ENCODE measurements at places on chromosomes 7 and 10. TPM values are rescaled to one million over a fixed set of nuclear protein-coding genes. Genes with fewer than 3 reads are reported as not detected.

The EN2 gene
- total RNA-seq = 0.27 TPM

The SCART1 gene
- total RNA-seq = 10.6 TPM

The SBDS gene
- total RNA-seq = 191 TPM

DNA sequence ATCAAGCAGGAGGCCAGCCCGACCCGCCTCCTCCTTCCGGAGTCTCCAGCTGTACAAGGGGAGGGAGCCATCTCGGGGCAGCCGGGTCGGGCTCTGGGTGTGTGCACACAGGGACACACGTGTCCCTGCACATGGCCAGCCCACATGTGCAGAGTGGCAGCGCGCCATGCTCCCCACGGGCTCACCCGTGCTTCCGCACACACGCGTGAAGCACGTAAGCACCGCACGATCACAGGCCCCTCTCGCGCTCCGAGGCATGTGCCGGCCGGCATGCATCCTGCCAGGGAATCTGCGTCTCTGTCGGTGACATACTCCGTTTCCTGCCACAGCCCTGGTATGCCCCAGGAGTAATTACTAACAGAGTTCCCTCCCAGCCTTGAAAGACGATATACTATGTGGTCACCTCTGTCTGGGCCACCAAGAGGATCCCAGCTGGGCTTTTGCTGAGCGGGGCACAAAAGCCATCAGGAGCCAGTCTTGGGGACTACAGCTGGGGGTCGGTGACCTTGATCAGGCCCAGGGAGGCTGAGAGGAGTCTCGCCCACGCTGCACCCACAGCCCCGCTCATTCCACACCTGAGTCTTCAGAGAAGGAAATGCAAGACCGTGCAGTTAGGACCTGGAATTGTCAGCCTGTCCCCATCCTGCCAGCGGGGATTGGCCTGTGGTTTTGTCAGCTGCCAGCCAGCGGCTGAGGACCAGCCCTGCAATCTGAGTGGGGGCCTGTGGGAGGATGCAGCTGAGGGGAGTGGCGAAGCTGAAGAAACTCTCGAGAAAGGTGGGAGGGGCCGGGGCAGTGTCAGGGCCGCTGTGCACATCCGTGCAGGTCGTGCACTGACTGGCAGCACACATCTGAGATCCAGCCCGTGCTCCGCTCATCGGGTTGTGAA lies 11.0 kb upstream of the LFNG start:
- no peak for DNase-seq

DNA sequence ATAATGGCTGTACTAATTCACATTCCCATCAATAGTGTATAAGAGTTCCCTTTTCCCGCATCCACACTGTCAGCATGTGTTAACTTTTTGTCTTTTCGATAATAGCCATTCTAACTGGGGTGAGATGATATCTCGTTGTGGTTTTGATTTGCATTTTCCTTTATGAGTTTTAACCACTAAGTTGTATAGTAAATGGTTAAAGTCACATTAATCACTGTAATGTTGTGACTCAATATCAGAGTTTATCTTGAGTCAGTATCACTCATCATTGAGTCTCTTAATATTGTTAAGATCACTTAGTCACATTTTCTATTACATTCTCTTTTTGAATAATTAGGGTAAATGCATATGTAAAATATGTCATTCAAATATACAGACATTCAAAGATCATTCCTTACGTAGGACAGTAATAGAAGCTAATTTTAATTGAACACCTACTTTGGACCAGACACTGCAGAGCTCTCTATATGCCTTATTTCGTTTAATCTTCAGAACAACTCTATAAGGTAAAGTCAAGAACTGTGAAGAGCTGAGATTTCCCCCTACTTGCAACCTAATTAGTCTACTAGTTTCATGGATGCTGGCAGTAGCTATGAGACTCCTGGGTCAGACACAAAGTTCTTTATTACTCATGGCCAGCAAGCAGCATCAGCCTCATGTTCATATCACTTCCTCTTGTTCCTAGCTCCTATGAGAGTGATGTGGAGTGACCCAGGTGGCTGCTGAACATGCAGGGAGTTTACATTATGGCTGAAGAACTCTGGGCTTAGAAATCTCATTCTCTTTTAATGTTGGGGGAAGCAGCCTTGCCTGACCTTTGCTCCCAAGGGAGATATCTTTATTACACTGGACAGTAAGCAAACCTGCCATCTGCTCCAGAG lies 30.5 kb downstream of the CREB5 start:
- DNase-seq = no peak

DNA sequence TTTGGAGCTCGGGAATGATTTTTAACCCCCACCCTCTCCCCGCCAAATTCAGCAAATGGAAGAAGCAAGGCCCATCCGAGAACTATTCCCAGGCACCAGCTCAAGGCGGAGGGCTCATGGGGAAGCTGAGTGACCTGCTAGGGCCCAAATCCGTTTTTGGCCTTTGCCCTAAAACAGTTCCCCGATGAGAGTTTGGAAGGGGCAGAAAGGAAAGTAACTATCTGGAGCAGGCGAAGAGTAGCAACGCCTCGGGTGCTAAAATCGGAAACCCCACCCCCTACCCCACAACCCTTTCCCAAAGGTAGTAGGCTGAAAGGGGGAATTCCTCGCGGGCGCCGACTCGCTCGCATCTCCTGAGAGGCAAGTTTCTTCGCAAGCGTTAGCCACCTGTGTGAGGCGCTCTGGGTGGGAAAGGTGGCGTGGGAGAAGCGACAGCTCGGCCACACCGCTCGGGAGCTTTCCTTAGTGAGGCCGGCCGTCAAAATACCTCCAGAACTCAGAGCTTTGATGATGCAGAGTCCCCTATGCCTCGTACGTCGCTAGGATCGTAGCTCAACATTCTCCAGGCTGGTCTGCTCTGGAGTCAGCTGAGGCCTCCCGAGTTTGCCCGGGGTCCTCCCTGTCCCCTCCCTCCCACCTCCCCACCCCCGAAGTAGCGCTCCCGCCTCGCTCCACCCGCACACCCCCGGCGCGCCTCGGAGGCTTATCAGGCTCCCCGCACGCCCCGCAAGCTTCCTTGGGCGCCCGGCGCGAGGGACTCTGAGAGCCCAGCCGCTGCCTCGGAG lies 642 bp upstream of the PRKG1 start:
- no peak for DNase-seq

DNA sequence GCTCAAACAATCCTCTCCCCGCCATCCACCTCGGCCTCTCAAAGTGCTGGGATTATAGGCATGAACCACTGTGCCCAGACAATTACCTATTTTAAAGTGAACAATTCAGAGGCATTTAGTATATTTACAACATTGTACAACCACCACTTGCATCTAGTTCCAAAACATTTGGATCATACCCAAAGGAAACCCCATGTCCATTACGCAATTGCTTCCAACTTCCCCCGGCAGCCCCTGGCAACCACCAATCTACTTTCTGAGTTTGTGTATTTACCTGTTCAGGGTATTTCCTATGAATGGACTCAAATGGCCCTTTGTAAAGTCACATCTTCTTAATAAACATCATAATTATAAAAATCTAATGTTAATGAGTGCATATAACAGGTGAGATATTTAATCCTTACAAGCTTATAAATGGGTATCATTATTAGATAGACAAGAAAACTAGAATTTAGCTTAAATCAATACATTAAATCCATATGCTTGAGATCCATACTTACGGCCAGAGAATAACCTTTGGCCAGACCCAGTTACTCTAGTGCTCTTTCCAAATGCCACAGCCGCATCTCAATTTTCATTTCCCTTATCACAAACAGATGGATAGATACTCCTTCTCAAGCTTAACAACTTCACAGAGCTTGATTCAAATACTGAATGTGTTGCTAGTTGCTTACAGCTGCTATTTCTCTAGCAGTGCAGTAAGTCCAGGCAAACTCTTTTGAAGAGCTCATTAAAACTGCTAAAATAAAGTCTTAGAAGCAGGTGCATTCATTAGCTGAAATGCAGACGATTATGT lies 133.4 kb upstream of the MKLN1 start:
- no peak for DNase-seq

DNA sequence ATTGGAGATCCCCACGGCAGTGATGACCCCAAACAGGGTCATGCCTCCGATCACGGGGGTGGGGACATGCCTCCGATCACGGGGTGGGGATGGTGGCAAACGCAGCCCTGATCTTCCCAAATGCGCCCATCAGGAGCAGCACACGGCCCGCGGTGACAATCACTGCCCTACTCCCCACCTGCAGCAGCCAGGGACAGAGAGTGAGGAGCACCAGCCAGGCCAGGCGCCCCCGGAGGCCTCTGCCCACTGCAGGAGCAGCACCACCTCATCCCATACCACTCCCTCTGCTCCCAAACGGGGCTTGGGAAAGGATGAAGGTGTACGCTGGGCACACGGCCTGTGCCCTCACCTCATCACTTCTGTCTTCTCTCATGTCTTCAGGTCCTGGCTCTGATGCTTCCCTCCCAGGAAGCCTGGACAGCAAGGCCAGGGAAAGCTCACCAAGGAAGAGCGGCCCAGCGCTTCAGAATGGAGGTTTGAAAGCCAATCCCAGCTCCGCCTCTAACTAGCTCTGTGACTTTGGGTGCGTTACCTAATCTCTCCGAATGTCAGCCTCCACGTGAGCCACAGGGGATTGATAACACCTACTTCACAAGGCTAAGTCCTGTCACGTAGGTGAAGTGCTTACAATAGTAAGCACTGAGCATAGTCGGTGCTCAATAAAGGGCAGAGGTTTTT lies 37.1 kb downstream of the STRA8 start:
- no peak for DNase-seq

GRCh38 chr10:14588084-14588937 lies 186.4 kb downstream of the FAM107B start:
- no peak for DNase-seq
